Activated CD4-positive, alpha-beta T cell treated with anti-CD3 and anti-CD28 coated beads, Interleukin-2, amount 50 U/mL, for 4 hours (primary cell): ENCODE measurements at places on chromosomes 2 and 18.

DNA sequence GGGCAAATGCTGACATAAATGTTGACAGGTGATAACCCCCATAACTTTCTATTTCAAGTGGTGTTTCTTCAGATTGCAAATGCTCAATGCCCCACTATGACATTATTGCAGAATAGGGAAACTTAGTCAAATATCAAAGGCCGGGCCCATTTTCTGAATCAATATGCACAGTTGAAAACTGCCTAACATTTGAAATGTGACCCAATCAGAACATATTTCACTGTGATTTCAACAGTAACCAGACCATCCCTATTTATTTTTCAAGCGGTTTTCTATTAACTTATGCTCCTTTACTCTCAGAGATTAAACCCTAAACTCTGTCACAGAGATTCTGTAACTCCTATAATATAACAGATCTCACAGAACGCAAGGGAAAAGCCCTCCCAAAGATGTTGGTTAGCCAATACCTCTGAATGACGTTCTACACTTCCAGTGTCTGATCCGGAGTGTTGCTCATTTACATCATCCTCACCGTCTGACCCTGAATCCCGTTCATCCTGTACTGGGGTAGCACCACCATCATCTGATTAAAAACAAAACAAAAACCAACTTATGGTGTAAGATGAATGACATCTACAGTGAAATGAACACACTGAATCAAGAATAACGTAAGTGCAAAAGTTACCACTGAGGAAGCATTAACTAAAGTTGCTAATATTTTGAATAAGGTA, 2.9 kb downstream of the IWS1 start:
- DNase-seq, result no peak

DNA sequence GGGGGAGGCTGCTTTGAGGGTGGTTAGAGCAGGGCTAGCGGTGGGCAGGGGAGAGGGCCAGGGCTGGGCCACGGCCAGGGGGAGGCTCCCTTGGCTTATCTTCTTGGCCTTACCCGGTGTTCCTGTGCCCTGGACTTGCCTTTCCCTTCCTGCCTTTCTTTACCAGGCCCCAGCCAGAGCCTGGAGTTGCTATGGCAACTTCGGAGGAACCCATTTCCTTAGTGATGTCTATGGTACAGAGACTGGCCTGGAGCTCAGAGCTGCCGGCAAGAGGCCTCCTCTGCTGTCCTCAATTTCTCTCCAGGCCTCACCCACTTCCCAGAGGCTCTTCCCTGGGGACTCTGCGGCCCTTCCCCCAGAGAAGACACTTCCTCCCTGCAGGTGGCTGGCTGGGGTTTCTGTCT, 11.5 kb downstream of the SPEG start:
- DNase-seq, result no peak

- no peak for DNase-seq
Observed at GRCh38 chr2:139622691-139623090, 842.5 kb upstream of the NXPH2 start.

DNA sequence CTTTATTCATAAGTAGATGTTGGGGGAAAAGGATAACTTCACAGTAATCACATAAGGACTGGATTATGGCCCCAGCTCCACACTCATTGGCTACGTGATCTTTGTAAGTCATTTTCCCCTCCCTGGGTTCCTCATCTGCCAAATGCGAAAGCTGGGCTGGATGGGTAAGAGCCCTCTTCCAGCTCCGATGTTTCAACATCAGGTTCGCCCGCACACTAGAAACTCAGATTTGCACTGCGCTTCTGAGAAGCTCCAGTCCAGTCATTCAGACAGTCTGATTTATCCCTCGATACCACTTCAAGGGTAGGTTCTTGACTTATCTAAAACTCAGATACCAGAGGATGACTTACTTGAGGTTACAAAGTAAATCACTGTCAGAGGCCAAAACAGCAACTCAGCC, 31.0 kb upstream of the RMDN2 start:
- no peak for DNase-seq

GRCh38 chr2:201968476-201968875, 65.2 kb upstream of the FZD7 start:
- DNase-seq, result no peak

- DNase-seq, result no peak
Observed at GRCh38 chr2:64859312-64860212, 129.6 kb upstream of the SLC1A4 start.

DNA sequence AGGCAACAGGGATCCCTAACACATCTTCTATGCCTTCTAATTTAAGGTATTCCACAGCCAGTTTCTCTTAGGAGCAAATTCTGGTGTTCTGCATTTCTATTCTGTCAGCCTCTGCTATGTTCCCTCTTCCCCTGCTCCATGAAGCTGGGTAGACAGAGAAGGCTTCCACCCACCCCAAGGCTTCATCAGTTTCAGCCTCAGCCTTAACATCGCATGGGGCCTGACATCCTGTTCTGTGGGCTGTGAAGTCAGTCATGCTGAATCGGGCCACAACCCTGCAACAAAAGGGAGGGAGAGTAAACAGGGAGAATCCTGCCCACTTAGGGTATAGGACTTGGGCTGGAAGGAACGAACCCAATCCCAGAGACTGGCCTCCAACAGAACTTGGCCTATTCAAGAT, 70.6 kb upstream of the PPM1B start:
- DNase-seq, result no peak

- DNase-seq, result no peak
Observed at GRCh38 chr2:28381225-28382180, 11.2 kb upstream of the FOSL2 start.

DNA sequence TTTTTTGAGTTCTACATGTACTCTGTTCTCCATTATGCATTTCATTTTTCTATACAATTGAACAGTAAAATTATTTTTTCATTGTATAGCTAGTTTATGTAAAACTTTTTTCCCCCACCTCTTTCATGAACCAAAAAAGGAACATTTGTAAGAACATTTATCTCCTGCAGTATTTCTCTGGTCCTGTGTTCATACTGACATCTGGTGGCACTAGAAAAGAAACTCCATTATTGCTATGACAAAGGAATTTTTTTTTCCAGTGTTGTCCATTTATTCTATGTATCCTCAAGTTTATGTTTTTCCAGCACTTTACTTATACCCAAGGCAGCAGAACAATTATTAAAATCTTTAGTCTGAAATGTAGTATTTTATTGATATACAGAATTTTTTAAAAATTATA, 27.4 kb upstream of the CHAC2 start:
- DNase-seq, result no peak

DNA sequence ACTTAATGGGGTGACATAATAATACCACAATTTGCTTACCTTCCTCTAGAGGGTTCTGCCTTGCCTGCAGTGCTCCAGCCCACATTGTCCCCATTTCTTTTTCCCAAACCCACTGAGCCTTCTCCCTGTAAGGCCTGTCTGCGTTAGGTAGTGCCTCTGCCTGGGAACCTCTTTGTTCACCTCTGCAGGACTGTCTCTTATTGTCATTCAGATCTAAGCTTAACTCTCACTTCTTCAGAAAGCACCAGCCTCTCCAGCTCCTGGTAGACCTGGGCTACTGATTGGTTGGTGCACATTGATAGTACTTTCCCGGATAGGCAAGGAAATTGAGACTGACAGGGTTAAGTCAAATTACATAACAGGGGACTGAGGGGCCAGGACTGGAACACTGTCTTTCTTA, 49.1 kb downstream of the CCDC85A start:
- no peak for DNase-seq
